Ureter (tissue), 1 donor: ENCODE measurements at places on chromosomes 16 and 17.

- DNase-seq = no peak
These were observed 219.1 kb upstream of the IRX3 start for GRCh38 chr16:54505549-54506213.

DNA sequence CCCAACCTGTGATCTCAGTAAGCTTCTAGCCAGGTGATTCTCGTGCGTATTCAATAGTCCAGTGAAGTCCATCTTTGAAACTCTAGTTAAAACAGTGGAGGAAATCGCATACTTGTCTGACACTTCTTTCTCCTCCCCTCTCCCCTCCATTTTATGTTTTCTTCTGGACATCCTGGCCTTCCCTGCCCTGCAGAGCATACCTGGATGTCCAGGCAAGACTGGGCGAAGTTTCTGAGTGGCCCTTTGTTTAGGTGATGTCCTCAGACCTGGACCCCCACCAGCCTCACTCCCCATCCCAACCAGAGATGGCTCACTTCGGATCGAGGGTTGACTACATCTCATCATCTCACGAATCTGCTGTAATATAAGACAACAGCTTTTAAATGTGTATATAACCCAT, 65.7 kb downstream of the CCDC182 start:
- DNase-seq = no peak

GRCh38 chr16:50469744-50470321, 78.4 kb upstream of the NKD1 start:
- no peak for DNase-seq

DNA sequence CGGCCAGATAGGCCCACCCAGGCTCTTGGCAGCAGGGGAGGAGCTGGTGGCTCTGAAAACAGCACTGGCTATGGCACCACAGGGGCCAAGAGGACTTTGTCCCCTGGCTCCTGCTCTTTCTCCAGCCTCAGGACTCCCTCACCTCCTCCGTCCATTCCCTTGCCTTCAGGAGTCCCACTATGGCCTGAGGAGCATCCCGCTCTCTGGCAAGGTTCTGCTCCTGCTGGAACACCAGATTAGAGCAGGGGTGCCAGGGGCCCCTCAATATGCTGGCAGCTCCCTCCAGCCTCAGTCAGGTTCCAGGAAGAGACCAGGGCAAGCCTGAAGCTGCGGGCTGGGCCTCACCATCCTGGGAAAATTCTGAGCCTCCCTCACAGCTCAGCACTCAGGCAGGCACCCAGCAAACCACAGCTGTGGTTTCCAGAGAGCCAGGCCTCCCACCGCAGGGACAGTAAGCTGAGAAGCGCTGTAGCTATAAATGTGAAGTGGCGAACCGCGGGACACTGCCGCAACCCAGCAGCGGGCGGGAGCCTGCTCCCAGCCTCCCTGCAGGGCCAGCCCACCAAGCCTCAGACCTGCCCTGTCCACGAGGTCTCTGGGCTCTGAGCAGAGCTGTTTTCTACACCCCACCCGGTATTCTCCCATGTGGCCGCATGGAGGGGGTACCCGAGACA, 25.7 kb downstream of the C17orf100 start:
- DNase-seq = no peak

DNA sequence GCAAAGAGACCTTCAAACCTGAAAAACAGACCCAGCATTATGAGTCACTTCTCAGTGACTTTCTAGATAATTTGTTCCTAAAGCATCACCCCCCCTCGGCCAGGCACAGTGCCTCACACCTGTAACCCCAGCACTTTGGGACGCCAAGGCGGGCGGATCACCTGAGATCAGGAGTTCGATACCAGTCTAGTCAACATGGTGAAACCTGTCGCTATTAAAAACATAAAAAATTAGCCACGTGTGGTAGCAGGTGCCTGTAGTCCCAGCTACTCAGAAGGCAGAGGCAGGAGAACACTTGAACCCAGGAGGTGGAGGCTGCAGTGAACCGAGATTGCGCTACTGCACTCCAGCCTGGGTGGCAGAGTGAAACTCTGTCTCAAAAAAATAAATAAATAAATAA, 24.3 kb upstream of the RNPS1 start:
- no peak for DNase-seq

DNA sequence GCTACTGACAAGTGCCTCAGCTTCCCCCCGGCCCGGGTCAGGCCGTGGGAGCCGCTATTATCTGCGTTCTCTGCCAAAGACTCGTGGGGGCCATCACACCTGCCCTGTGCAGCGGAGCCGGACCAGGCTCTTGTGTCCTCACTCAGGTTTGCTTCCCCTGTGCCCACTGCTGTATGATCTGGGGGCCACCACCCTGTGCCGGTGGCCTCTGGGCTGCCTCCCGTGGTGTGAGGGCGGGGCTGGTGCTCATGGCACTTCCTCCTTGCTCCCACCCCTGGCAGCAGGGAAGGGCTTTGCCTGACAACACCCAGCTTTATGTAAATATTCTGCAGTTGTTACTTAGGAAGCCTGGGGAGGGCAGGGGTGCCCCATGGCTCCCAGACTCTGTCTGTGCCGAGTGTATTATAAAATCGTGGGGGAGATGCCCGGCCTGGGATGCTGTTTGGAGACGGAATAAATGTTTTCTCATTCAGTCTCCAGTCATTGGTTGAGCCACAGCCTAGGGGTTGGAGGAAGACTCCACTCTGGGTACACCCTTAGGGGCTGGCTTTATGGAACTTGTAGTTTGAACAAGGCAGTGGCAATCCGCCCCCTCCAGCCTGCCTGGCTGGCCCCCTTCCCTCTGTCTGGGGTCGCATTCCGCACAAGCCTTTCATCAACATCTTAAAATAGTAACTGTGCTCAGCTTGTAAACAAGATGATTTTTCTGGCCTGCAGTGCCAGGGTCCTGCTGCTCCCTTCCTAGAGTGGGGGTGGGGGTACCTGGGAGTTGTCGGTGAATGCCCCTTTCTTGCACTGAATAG, 4.1 kb downstream of the SYNGR2 start:
- DNase-seq = no peak

DNA sequence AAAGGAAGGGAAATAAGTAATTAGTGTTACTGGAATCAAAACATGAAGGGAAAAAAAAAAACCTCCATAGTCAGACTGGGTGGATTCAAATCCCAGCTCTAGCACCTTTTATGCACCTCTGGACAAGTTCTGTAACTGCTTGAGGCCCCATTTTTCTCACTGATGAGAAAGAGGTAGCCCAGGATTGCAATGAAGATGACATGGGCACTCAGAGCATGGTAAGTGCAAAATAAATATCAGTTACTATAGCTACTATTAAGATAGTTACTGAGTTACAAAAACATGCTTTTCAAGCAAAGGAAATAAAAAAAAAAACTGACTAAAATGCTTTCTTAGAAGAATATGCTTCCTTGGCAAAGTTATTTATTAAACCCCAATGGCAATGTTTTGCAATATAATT, 58.8 kb downstream of the CEP95 start:
- no peak for DNase-seq

DNA sequence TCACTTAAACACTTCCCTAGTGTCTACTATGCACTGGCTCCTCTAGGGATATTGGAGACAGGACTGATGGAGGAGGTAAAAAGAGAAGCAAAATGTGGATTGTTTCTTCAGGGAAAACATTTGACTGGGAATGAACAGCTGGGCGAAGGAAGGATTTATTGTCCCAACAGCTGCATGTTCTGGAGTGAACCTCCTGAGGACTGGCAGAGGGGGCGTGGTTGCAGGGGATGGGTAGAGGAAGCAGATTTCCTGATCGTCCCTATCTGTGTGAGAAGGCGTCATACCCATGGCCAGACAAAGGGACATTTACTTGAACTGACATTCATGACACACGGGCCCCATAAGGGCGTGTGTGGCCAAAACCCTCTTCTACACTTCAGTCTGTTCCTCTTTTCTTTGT, 321.5 kb downstream of the MAP2K4 start:
- DNase-seq = no peak

GRCh38 chr17:73539166-73539565, 105.1 kb downstream of the SDK2 start:
- no peak for DNase-seq

DNA sequence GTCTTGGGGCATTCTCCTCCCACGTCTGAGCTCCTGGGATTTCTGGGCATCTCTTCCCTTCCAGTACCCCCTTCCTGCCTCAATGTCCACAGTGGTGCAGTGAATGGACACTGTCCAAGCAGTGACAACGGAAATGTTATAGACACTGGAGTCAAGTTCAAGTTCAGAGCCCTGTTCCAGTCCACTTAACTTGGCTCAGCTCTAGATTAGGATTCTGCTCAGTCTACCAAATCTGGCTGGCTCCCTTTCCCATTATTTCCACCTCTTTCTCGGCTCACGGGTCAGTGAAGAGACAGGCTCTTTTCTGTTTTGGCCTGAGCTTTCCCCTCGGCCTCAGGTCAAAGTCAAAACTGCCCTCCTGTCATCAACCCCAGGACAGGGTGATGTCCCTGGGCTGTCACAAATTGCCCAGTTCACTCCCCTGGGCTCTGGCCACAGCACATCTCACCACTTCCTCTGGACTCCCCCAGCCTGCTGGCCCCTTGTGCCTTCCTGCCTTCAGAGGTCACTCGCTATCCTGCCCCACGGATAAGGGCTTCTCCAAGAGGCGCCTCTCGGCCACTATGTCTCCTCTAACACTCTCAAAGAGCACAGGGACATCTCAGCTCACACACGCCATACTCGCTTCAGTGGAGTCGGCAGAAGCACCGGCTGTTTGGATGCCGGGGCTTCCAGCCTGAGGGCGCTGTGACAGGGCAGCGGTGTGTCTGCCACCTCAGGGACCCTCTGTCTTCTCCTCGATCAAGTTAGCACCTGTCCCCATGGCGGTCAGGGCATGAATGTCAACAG, 17.7 kb upstream of the MRPL38 start:
- no peak for DNase-seq

GRCh38 chr17:41111151-41111885, 6.1 kb downstream of the KRTAP4-9 start:
- DNase-seq = no peak
